Stimulated activated CD8-positive, alpha-beta memory T cell treated with anti-CD3 and anti-CD28 coated beads, Interleukin-7, amount 100 ng/mL, for 24 hours (primary cell): ENCODE measurements at places on chromosomes 13 and 19.

- DNase-seq: no peak
Observed at GRCh38 chr19:55092423-55093318, 17.0 kb downstream of the EPS8L1 start.

DNA sequence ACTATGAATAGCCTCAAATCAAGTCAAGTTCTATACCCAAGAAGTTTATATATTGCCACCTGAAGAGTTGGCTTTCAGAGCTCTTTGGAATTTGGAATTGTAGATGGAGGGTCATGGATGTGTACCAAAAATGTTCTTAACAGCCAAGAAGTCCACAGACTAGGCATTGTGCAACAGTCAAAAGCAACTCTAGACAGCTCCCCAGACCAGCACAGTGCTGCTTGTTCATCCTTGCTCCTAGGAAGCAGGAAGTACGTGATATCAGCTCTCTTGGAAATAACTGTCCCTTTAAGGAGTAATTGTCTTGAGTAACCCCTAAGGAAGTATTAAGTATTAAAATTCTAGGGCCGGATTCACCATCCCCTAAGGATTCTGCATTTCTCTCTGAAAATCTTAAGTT, 30.7 kb upstream of the IL17D start:
- DNase-seq: no peak

GRCh38 chr13:108964606-108965005, 335.2 kb downstream of the MYO16 start:
- DNase-seq: no peak

- DNase-seq: no peak
Observed at GRCh38 chr13:64274481-64275217, 2859.0 kb upstream of the PCDH20 start.

DNA sequence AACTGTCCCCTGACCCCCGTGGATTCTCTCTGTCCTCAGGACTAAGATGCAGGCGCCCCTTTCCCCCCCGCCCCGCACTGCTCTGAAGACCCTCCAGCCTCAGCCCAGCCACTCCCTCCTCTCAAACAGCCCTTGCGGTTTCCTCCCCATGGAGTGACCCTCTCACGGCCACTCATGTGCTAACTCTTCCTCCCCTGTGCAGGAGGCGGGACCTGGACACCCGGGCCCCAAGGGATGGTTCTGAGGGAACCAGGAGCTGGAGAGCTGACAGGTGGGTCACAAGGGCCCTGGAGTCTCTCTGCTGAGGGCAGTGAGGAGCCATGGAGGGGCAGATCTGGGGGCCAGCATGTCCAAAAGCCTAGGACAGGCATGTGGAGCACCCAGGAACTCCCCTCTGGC, 1.9 kb downstream of the ISOC2 start:
- DNase-seq: no peak

DNA sequence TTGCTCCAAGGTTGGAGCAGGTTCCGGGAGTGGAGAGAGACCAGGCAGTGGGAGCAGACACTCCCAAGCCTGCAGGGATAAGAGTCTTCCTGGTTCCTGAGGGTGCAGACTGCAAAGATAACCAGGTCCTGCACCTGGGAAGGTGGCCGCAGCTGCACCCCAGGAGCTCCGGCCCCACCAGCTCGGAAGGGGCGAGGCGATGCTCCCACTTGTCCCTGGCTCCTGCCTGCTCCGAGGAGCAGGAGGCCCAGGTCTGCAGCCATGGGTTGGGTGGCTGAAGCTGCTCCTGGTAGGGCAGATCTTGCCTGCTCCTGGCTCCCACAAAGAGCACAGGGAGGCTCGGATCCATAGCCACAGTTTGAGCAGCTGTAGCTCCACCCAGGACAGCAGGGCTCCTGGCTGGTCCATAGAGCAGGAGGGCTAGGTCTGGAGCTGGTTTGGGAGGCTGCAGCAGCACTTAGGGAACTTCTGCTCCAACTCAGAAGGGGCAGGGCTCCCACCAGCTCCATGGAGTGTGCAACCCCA, 251.6 kb upstream of the GPC6 start:
- no peak for DNase-seq

GRCh38 chr19:34184880-34185491, 12.7 kb downstream of the LSM14A start:
- no peak for DNase-seq

- DNase-seq: no peak
Observed at GRCh38 chr19:42271045-42271419, 2.0 kb downstream of the CIC start.

DNA sequence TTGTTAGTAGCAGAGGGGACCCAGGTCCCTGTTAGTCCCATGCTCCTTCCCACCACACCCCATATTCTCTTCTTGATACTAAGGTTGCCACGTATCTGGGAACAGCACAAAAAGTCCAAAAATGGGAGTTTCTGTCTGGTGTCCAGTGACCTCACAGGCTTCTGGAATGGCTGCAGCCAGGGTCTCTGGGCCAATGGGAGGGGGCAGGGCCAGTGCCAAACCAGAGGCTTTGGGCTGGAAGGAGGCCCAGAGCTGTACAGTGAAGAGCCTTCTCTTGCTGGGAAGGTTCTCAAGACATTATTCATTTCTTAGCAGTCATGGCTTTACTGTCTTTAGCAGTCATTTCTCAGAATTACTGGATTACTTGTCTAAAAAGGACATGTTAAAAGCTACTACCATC, 119.2 kb downstream of the FRY start:
- DNase-seq: no peak

GRCh38 chr19:41552558-41552957, 23.4 kb upstream of the CEACAM21 start:
- DNase-seq: no peak

GRCh38 chr19:55673465-55673864, 1.6 kb upstream of the EPN1 start:
- no peak for DNase-seq
